ENCODE measurements at places on chromosomes 11 and 22.

- no peak for DNase-seq
Measured at GRCh38 chr11:89508544-89508943, 17.4 kb upstream of the NOX4 start.

- no peak for DNase-seq
Measured at GRCh38 chr11:77090046-77090372, 12.6 kb upstream of the OMP start.

GRCh38 chr22:46681010-46681409, 57.0 kb downstream of the CERK start:
- DNase-seq, result no peak

DNA sequence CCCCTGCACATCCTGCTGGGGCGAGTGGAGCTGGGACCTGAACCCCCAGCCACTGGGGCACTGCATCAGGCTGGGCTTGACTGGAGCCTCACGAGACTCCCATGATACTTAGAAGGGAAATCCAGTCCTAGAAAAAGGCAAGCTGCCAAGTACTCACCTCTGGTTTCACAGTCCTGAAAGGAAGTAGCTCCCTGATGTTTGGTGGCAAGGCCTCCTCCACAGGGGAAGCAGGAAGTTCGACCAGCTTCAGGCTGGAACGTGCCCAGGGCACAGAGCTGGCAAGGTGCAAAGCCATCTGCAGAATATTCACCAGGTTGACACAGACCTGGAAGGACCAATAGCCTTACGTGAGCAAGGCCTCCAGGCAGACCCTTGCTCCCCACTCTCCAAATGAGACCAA, 26.8 kb upstream of the NRIP3 start:
- no peak for DNase-seq

DNA sequence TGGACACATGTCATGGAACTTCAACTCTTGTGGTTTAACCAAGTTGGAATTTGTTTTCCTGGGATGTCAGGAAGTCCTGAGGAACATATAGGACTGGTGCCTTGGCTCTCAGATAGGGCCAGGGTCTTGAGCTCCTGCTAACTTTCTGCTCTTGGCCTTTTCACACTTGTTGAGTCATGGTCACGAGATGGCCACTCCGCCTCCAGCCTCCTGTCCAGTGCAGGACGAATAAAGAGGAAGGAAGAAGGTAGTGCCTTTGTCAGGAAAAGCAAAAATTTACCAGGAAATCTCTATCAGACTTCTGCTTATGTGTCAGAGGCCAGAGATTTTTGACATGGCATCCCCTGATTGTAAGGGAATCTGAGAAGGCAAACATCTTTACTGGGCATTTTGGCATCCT, 89.1 kb upstream of the ARHGAP20 start:
- no peak for DNase-seq

DNA sequence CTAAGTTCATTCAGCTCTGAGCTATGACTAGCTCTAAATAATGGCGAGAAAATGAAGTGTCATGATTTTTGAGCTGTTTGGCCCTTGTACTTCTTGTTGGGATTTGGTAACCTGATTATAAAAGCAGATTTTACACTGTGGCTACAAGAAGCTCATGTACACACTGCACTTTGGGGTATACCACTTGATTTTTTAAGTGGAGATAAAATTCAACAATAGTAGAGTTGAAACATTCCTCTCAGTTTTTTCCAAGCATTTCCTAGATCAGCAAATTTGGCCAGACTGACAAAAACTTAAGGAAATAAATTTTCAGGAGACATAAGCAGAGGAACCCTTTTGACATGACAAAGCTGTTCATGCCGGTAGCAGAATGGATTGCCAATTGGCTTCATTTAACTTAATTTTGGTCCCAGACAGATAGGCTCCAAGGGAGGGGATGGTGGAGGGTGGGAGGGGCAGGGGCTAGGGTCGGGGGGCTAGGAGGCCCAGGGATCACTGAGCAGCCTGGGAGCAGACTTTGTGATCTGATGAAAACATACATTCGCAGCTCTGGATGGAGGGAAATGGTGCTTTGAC, 575.9 kb downstream of the METTL15 start:
- no peak for DNase-seq

GRCh38 chr11:68361702-68362101, 49.3 kb downstream of the LRP5 start:
- no peak for DNase-seq

DNA sequence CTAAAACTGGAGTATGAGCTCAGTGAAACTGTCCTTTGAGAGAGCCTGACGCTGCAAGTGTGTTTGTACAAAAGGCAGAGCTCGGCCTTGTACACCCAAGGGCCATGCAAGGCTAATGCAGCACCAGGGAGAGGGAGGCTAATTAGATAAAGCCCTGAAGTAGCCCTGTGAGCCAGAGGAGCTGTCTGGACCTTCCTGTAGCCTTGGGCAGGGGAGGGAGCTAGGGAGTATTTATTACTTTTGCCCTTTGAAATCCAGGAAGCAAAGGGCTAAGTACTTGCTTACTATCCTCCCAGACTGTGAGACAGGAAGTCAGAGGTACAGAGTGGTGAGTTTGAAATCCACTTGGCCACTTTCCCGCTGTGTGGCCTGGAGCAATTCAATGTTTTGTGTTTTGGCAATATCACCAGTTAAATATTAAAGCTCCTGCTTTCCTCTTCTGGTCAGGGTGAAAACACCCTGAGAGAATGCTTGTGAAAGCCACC, 10.2 kb upstream of the LDHA start:
- peak; percentile 55 for DNase-seq

- DNase-seq, result no peak
Measured at GRCh38 chr11:71466358-71466757, 13.4 kb downstream of the NADSYN1 start.

- no peak for DNase-seq
Measured at GRCh38 chr11:108733479-108734116, 68.7 kb downstream of the DDX10 start.

- no peak for DNase-seq
Measured at GRCh38 chr11:59756845-59757244, 1.7 kb downstream of the STX3 start.

- DNase-seq, result no peak
Measured at GRCh38 chr11:118186346-118187107, 10.1 kb upstream of the SCN2B start.

- no peak for DNase-seq
Measured at GRCh38 chr11:2999464-2999998, 7.4 kb upstream of the NAP1L4 start.

DNA sequence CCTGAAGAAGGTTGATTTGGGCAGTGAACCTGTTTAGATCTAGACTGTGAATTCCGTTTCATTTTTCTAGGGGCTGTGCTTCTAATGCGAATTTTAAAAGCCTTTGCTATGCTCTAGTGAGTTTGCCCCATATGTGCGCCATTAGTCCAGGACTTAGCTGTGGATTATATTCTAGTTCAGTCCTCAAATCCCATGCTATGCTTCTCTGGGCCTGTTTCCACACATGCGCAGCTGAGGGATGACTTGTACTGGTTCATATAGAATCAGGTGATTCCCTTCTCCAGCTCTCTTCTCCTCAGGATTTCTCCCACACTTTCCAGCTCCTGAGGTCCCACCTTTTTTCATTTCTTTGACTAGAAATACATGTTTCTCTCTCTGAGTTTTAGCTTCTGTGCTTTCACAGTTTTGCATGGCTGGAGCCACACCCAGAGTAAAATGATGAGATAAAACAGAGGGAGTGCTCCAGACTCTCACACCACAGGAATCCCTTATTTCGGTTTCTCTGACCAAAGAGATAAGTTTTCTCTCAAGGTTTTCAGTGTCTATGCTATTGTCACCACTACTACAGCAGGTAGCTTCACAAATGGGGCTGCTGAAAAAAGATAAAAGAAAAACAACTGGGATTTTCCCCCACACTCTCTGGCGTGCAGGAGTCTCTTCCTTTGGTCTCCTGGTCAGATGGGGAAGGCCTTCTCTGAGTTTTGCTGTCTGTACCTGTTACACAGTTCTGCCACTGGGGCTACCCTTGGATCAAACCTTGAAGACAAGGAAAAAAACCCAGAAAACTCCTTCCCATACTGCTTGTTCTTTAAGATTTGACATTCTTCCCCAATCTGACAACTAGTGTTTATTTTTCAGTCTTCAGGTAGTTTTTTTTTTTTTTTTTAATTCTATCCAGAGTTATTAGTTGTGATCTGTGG, 96.2 kb upstream of the TEAD1 start:
- no peak for DNase-seq

GRCh38 chr22:49781289-49781782, 46.3 kb downstream of the BRD1 start:
- DNase-seq, result no peak

DNA sequence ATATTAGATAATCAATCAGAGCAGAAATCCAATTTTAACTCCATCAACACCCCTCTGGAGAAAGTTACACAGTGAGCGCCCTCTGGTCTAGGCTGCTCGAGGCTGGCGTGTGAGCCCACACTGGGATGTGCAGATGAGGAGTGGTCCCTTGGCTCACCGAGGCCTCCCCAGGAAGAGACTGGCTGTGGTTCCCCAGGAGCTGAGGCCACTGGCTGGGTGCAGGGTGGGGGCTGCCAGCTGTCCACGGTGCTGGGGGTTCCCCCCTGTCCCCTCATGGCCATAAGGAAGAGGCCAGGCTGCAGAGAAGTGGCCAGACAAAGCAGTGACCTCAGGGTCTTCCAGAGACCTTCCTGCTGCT, 750.7 kb downstream of the BRD1 start:
- no peak for DNase-seq

DNA sequence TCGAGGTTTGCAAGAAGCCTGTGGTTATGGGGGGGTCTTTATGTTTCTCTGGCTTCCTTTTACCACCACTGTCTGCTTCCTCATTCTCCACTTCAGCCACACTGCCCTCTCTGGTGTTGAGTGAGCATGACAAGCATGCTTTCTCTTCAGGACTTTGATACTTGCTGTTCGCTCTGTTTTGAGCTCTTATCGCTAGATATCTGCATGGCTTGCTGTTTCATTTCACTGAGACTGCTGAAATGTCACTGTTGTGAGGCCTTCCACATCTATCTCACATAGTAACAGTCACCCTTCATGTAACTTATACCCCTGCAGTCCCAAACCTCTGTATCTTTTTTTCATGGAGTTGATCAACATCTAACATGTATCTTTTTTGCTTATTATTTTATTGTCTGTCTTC, 59.8 kb downstream of the TMEM135 start:
- DNase-seq, result peak; percentile 46

DNA sequence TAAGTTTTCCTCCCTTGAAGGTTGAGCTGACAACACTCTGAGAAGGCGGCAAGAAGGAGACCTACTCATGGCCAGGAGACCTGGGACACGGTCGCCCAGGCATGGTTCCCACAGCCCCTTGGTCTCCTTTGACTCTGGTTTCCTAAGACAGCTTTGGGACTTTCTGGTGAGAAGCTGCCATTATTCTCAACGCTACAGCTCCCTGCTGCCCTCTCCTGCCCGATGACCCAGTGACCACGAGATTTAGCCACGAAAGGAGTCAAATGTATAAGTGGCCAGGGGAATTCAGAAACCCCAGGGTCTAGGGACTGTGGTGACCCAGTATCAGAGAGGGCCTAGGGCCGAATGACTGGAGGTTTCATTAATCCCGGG, 699 bp upstream of the SDF2L1 start:
- DNase-seq, result peak; percentile 74

- DNase-seq, result no peak
Measured at GRCh38 chr22:31192513-31192912, 19.6 kb upstream of the LIMK2 start.

DNA sequence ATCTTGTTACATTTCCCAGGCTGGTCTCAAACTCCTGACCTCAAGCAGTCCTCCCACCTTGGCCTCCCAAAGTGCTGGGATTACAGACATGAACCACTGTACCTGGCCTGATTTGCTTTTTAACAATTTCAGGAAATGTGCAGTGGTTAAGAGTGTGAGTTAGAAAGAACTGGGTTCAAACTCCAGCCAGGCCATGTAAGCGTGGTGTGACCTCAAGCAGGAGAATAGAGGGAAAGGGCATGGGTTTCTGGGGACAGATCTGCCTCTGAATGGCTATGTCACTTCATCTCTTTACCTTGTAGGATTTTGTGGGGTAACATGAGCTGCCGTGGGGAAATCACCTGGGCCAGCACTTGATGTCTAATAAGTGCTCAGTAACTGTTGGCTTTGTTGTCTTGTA, 9.3 kb downstream of the SNRPD3 start:
- DNase-seq, result no peak

DNA sequence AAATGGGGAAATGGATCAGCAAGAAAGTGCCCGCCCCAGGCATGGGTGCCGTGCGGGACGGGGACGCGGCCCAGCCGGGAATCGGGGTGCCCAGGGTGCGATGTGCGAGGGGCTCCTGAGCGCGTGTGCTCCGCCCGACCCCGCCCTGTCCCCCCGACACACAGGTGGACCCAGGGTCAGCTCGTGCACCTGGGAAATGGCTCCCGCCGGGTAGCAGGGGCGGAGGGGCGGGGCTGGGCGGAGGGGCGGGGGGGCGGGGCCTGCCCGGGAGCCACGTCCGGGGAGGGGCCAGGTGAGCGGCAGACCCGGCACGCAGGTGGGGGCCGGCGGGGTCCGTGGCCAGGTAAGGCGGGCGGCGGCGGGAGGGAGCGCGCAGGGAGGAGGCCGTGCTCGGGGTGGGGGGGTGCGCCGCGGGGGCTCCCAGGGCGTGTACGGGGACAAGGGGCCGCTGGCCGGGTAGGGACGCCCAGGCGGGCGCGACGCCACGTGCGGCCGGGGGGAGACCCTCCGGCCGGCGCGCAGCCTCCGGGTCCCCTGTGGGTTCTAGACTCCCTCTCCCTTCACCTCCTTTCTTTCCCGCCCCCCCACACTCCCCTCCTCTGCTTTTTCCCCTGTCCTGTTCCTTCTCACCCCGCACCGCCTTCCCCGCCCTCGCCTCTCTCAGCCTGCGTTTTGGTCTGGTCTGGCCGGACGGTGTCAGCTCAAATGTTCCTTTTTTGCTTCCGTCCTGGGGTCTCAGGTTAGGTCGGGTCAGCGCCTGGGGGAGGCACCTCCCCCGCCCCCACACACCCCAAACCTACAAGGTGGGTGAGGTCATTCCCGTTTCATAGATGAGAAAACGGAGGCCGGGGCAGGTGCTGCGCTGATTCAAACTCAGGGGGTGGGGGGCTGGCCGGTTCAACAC, at the start of gene ARHGAP8:
TSS of gene ARHGAP8 (plus strand) at position 291 of the 904 bp plus-strand sequence. CDS start 33,953 bp downstream, outside the sequence.
- DNase-seq, result no peak

DNA sequence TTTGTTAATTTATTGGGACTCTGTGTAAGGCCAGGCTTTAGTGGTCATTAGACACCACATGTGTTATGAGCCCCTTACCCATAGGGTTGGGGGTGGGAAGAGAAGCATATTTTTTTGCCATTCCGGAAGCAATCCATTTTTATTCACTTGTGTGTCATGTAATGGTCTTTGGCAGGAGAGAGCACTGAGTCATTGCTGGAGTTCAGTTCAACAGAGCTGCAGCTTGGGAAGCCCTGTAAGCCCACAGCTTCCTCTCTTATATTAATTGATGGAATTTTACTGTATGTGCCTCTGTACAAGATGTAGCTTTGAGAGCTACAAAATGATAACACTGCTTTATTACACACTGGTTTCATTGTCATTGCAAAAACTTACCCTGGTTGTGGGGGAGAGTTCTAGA, 177.3 kb upstream of the SORL1-AS1 start:
- DNase-seq, result peak; percentile 70

GRCh38 chr11:19953909-19954308, 206.4 kb downstream of the DBX1 start:
- peak; percentile 72 for DNase-seq

- no peak for DNase-seq
Measured at GRCh38 chr11:1354125-1354938, 35.4 kb upstream of the BRSK2 start.

Data from hepatic stellate cell (primary cell).